ENCODE measurements at places on chromosomes 6 and 20. TPM values are rescaled to one million over a fixed set of nuclear protein-coding genes. Genes with fewer than 3 reads are reported as not detected.

LCA5 gene
- total RNA-seq = 5.1 TPM

INSM1 gene
- total RNA-seq = not detected

DNA sequence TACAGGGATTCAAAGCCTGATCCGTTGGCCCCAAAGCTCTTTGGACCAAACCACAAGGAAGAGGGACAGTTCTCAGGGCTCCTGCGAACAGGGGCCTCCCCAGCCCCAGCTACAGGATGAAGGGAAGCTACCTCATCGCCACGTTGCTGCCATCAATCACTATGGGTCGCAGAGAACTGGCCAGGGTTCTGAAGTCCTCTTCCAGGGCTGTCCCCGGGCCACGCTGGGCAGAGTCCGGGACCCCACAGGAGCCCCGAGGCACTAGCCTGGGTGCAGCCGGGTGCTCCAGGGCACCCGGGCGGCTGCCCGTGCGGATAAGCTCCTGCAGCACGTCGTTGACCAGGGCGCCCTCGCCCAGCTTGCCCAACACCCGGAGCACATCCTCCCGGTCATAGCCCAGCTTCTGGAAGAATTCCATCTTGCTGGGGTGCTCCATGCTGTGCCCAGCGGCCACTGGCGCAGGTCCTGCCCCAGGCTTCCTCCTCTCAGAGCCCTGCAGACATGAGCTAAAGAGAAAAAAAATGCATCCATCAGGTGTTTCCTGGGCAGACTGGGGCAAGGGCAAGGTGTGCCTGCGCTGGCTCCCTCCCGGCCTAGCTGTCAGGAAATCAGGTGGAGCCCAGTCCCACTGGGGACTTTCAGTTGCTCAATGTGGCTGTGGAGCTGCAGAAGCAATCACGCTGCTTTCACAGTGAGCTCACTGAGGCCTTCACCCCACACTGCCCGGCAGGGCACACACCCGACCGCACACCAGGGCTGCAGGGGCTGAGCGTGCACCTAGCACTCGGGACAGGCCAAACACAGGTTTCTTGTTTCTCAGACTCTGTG is 10.5 kb downstream of the ZC3H12D start:
- no peak overlapping the region for H3K27ac ChIP-seq
- H3K27me3 ChIP-seq = no peaks in the 10 kb centered on the region
- DNase-seq = no peak
- no peak overlapping the region for H3K4me3 ChIP-seq
- no peaks in the 10 kb centered on the region for H3K36me3 ChIP-seq

DNA sequence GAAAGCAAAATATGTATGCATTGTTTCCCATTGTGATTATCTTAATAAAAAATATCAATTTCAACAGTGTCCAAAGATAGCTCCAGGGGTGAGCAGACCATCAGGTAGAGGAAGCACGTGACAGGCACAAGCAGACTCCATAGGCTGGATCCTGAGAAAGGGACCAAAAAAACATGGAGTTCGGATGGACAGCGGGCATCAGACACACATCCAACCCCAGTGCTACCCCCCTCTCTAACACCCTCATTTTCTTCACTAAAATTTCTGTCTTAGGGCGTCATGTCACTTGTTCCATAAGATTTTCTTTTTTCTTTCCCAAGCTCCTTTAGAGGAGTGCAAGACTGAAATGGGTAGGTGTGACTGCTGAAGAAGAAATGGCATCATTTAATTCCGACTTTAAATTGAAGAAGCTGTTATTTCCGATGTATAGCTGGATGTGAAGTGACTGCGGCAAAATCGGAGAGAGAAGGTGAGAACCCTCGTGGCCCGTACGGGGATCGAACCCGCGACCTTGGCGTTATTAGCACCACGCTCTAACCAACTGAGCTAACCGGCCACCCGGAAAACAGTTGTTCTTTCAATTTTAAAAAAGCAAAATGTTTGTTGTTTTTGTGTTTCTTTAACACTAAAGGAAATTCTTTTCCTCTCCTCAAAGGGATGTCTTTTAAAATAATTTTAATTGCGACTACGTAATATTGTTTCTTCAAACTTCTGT is 10.3 kb upstream of the PRSS16 start:
- H3K27ac ChIP-seq = no peak overlapping the region
- no peak overlapping the region for H3K4me3 ChIP-seq
- no peaks in the 10 kb centered on the region for H3K4me1 ChIP-seq
- H3K36me3 ChIP-seq = no peaks in the 10 kb centered on the region
- DNase-seq = no peak
- H3K27me3 ChIP-seq = peaks cover 59% of the 10 kb centered on the region
